ENCODE measurements at places on chromosomes 16 and 17.

DNA sequence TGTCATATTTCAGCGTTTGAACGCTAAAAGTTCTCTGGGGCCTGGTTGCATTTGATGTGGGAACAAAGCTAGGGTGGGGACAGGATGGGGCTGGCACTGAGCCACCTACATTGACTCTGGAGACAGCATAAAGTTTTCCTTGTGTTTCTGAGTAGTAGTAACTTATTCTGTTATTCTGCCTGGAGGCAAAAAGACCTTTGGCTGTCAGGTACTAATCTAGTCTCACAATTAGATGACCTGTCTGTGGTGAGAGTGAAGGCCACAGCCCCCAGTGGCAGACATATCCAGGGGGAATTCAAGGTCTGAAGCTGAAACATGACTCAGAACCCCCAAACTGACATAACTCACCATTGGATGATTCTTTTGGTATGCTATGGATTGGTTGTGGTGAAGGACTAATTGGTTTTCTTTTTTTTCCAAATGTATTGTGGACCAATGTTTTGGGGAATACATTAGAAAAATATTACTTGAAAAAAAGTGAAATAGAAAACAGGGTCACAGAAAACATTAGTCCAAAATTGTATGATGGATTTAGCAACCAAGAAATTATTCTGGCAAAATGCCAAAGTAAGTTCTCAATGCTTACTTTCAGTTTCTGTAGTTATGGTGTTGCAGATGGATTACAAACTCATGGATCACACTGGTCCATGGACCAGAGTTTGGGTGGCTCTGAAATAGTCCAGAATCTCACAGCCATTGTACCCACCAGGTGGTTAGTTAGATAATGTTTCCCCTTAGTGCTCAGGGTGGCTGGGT lies 10.5 kb upstream of the SALL1 start:
- DNase-seq, result no peak

GRCh38 chr16:66478733-66479511 lies 51.8 kb downstream of the BEAN1 start:
- peak; percentile 52 for DNase-seq

GRCh38 chr17:71192039-71192555 lies 928.7 kb upstream of the SOX9 start:
- DNase-seq, result no peak

DNA sequence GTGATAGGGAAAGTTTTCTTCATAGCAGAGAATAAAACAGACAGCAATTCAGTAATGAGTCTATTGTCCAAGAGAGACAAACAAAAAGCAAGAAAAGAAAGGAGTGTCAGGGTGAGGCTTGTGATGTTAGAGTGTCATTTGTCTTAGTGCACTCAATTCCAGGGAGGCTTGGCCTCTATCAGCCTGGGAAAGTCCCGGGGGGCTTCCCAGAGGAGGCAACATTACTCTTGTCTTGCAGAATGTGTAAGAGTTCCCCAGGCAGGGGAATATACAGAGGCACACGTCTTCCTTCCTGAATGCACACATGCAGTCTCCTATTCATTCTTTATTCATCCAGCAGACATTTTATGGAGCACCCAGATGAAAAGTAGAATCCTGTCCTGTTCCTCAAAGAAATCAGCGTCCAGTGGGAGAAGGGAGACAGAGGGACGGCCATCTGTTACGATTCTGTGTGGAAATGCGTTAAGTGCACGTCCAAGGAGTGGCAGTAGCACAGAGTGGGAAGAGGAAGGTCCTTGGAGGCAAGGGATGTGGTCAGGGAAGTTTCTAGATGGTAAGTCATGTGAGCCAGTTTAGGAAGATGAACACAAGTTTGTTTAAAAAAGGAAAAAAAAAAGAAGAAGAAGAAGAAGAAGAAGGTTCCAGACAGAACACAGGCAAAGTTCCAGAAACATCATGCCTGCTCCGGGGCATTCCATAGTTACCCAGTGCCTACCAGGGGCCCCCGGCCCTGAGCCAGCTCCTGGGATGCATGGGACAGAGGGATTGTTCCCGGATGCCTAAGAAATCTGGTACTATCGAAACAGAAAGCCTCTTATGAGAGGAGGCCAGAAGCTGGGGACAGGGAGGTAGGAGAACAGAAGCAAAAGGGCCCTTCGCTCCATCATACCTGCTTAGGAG lies 21.1 kb downstream of the CACNG4 start:
- DNase-seq, result no peak

GRCh38 chr17:33381201-33381600 lies 88.1 kb upstream of the ASIC2 start:
- DNase-seq, result no peak

- no peak for DNase-seq
These were observed 950 bp upstream of the MYO1C start for GRCh38 chr17:1493291-1493980.

DNA sequence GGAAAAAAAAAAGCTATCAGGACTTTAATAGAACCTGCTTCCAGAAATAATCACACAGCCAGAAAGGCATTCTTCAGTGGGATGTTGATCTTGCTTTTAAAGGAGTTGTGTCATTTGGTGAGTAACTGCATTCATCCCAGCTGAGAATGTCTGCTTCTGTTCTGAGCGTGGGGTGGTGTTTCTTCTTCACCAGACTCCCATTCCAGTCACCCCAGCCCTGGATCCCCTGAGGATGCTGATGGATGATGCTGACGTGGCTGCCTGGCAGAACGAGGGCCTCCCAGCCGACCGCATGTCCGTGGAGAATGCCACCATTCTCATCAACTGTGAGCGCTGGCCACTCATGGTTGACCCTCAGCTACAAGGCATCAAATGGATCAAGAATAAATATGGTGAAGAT lies 122.5 kb downstream of the ZNF18 start:
- DNase-seq, result no peak

- DNase-seq, result no peak
These were observed 7.7 kb downstream of the ITGAM start for GRCh38 chr16:31267332-31268032.

- DNase-seq, result no peak
These were observed 19.8 kb downstream of the NPTX1 start for GRCh38 chr17:80456465-80457235.

DNA sequence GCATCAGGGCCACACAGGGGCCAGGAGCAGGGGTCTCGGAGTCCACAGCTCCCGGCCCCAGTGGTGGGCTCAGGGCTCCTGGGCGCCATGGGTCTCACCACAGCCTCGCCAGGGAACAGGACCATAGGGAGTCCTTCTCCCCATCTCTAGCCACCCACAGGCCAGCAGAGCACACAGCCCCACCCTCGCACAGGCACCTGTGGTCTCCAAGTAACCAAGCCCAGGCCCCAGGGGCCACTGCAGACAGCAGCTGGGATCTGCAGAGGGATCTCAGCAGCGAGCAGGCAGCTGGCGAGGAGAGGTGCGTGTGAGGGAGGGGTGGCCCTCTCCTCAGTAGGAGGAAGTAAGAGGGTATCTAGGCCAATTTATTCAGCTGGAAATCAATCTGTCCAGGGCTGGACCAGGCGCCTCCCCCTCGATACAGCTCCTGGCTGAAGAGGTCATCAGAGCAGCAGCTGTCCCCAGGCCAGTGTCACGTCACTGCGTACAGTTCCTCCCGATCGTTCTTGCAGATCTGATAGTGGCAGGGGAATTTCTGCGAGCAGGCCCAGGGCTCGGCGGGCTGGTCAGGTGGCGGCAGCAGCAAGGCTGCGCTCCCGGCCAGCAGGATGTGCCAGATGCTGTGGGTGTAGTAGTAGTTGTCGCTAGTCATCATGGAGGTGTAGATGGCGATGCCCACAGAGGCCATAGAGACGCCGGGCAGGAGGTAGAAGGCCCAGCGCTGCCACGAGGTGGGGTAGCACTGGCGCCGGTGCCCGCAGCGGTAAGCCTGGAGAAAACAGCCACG lies 1.4 kb upstream of the MRPL28 start:
- DNase-seq, result no peak

DNA sequence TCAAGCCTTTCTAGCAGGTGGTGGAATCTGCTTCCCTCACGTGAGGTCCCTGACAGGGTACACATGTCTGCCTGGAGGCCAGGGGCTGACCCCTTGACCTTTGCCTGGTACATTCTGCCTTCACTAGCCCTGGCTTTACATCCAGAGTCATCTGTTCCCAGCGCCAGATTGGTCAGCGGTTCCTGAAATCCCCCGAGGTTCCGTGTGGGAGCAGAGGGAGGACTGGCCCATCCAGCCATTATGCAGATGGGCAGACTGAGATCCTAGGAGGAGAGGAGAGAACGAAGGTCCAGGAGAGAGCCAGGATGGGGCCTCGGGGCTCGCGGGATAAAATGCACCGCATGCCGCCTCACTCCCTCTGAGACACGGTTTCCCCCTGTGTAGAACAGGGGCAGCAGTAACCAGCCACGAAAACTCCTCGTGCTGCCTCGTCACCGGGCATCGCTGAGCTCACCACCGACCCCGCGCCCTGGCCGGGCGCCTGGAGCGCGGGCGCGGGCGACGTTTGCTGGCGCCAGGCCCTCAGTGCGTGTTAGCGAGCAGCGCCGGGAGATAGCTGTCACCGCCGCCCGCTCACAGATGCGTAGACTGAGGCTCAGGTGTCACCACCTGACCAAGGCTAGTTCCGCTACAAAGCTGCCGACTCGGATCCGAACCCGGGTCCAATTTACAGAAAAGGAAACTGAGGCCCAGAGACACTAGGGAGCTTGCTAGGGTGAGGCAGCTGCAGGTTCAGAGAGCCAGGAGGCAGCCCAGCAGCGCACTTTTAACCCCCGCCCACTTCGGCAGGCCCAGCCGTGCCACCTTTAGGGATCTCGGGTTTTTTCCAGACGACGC lies 811 bp upstream of the MAP2K3 start:
- no peak for DNase-seq

- no peak for DNase-seq
These were observed 9.1 kb upstream of the TMEM100 start for GRCh38 chr17:55731586-55732250.

DNA sequence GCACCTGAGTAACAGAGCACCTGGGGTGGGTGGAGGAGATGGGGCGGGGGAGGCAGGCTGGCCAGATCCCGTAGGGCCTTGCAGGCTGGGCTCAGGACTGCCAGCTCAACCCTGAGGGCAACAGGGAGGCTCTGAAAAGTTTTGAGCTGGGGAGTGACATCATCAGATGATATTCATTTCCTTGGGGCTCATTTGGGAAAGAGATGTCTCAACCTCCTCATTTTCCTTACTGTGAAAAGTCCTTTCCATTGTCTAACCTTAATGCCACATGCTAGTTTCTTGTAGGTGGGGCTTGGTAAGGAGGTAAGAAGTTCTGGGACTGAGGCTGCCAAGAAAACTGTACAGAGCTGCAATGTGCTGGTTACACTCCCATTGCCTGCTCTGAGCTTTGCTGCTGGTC lies 3.7 kb downstream of the TNS4 start:
- DNase-seq, result no peak

DNA sequence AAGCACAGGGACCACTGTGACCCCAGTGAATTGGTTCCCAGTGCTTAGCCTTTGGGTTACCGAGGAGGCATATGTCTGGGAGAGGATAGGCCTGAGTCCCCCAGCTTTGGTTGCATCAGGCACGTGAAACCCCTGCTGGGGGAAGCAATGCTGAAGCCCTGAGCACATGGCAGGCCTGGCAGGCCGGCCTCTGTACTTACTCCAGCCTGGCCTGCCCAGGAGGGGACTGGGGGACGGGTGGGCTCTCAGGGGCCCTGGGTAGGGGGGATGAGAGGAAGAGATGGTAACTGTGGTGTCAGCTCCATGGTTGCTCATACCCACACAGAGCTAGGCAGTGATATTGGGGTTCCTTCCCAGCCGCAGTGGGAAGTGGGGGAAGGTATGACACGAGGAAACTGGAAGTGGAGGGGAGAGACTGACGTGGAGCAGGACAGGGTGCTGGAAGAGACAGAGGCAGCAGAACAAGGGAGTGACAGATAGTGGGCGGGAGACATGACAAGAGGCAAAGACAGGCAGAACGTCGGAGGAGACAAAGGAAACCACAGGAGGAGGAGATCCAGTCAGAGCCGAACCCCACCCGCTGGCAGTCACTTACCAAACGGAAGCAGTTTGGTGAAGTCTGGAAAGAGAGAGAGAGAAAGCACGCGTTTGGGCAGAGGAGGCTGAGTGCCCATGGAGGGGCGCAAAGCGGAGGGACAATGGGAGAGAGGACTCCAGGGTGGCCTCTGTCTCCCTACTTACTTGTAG lies 9.1 kb downstream of the TMEM208 start:
- no peak for DNase-seq

DNA sequence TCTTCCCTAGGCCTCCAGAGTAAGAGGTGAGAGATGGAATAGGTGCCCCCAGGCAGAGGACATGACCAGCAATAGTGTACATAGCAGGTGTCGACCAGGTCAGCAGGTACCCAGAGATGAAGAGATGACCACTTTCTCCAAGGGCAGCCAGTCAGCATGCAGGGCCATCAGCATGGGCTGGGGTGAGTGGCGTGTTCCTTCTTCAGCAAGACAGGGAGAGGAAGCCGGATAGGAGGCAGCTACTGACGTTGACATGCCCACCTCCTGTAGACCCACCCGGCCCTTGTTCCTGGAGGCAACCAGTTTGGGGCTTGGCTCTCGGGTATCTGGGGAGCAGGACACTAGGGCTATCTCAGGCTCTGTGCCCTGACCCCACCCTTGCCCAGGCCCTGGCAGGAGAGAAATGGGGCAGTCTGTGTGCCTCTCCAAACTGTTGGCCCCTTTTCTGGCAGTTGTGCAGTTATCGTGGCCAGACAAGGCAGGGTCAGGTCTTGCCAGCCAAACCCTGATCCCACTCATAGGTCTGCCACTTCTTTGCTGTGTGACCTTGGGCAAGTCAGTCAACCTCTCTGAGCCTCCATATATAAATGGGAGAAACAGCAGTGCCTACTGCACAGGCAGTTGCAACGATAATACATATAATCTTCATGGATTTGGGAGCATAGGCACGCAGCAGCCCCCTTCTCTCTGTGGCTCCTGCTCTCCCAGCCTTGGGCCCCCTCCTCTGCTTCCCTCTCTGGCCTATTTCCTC lies 1.4 kb upstream of the NDRG4 start:
- no peak for DNase-seq

- DNase-seq, result no peak
These were observed 24.4 kb downstream of the RBL2 start for GRCh38 chr16:53458635-53459034.

DNA sequence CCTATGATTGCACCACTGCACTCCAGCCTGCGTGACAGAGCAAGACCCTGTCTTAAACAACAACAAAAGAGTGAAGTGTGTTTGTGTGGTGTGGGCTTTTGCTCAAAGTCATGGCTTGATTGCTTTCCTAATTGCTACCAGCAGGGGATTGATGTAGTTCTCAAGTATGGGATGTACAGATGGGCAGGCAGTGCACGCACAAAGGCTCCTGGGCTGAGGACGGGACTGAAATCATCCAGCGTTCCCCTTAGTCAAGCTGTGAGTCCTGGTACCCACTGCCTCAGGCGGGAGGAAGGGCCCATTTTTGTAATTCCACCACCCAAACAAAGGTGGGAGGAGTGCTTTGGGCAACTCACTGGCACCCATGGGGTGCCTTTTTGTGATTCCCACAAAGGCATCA lies 47.3 kb downstream of the GDE1 start:
- DNase-seq, result no peak
